Vagina (tissue), 2 donors: ENCODE measurements at places on chromosomes 4 and X.

- no peak for DNase-seq
Measured at GRCh38 chr4:66604192-66604591, 933.9 kb upstream of the EPHA5 start.

- no peak for DNase-seq
Measured at GRCh38 chrX:26871967-26872366, 591.2 kb downstream of the PPP4R3C start.

DNA sequence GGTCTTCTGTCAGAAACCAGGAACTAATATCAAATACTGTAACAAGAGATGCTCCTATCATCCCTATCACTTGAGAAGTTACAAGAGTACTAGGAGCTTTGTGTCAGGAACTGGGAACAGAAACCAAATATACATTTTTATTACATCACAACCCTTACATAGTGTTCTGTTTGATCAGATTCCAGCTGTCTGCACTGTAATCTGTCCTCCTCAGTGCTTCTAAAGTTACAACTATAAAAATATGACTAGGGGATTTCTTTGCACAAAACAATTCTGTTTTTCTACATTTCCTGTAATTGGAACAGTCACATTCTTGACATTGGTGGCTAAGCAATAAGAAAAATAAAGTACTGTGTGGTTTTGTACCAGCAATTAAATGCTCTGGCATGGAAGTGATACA is 686.0 kb downstream of the PDHA2 start:
- DNase-seq = no peak

DNA sequence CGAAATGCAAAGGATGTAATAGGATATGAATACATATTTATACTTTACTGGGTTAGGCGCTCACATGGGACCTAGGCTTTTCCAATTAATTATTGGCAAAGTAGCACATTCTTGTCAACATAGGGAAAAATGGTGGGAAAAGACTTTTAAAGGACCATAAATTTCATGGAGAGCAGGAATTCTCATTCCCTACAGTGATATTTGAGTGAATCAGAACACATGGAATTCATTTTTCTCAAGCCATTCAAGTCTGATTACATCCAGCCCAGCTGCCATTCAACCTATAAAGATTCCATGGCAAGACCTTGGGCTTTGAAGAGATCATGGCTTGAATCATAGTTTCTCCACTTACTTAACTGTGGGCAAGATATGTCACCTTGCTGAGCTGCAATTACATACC is 150.4 kb downstream of the SOWAHB start:
- DNase-seq = no peak

DNA sequence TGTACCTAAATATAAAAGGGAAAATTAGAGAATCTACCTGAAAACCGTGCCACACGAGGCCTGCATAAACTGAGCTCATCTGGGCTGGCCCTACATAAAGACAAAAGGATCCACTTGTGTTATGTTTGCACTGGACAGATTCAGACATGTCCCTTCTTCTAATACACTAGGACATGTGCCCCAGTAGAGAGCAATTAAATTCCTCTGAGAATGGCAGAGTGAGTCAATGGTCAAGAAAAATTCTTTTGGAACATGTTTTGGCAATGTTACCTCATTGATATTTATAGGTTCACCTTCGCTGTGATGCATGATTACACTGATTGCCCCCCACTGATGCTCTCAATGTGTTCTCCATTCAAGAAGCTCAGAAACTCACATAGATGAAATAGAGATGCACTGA is 95.2 kb downstream of the MANBA start:
- no peak for DNase-seq

DNA sequence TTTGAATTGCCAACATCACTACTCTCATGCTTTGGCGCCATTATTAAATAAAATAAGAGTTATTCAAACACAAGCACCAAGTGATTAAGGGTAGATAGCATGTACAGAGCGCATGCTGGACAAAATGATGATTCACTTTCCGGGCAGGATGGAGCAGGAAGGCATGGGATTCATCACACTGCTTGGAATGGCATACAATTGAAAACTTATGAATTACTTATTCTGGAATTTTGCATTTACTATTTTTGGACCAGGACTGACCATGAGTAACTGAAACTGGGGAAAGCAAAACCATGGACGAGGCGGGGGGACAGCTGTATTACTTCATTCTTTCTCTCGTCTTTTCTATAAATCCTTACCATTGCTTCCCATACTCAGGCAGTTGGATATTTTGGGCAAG is 28.5 kb upstream of the FGF5 start:
- no peak for DNase-seq

GRCh38 chr4:12734586-12734985 is 749.6 kb downstream of the RAB28 start:
- DNase-seq = no peak

DNA sequence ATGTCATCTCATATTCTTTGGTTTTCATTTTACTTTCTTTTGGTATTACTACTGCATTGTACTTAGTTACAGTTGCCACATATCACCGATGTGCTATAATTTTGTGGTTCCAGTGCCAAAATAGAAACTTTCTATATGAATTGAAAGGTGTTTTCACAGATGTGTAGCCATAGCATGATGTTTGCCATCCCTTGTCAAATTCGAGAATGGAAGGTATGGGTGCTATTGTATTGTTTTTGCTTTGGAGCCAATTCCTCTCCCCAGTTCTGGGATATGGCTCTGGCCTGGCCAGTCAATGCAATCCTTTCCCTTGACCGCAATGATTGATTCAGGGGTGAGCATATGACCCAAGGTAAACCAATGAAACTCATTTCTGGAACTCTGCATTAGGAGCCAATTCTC is 86.2 kb upstream of the RPS6KA3 start:
- no peak for DNase-seq

DNA sequence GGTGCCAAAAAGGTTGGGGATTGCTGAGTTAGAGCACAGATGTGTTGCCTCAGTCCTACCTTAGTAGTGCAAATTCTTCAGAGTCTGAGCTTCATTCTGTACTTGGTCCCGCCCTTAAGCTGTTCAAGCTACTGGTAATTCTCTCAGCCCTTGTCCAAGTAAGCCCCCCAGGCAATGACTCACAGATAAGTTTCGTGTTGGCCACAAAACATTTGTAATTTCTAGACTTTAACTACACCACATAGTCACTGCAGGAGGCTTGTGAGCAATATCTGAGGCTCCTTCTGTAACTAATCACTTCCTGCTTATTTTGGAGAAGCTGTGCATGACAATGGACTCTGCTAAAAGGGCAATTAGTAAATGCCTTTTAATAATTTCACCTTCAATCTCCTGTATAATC is 1420.5 kb downstream of the PCDH7 start:
- no peak for DNase-seq

DNA sequence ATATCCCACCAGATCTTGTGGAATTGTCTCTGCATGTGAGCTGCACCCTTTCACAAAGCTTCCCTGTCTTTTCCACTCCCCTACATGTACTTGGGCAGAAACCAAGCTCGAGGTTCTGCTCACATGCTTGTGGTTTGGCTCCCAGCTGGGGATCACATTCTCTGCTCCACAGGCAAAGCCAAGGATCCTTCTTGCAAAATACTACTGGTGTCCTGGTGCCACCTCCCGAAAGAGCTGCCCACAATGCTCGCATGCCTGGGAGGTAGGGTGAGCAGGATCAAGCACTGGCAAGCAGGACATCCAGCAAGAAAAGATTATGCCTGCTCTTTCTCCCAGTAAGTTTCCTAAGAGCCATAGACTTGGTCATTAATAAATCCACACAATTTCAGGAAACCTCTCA is 45.1 kb upstream of the PPARGC1A start:
- no peak for DNase-seq

DNA sequence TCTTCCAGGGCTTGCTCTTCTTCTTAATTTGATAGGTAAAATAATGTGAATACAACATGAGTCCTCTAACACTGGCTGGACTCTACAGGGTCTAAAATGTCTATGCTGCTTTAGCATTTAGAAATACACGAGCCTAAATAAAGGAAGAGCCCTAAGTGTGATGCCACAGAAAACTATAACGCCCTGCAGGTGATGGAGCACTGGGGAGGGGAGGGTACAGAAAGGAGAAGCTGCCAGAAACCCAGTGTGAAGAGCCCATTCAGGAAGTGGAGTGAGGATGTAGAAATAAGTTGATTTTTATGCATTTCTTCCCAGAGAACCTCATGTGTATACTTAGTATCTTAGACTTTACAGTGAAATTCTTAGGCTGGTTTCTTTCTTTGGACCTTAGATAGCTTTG is 83.4 kb downstream of the TNIP2 start:
- DNase-seq = no peak

GRCh38 chr4:124188595-124188994 is 523.9 kb downstream of the ANKRD50 start:
- DNase-seq = no peak

DNA sequence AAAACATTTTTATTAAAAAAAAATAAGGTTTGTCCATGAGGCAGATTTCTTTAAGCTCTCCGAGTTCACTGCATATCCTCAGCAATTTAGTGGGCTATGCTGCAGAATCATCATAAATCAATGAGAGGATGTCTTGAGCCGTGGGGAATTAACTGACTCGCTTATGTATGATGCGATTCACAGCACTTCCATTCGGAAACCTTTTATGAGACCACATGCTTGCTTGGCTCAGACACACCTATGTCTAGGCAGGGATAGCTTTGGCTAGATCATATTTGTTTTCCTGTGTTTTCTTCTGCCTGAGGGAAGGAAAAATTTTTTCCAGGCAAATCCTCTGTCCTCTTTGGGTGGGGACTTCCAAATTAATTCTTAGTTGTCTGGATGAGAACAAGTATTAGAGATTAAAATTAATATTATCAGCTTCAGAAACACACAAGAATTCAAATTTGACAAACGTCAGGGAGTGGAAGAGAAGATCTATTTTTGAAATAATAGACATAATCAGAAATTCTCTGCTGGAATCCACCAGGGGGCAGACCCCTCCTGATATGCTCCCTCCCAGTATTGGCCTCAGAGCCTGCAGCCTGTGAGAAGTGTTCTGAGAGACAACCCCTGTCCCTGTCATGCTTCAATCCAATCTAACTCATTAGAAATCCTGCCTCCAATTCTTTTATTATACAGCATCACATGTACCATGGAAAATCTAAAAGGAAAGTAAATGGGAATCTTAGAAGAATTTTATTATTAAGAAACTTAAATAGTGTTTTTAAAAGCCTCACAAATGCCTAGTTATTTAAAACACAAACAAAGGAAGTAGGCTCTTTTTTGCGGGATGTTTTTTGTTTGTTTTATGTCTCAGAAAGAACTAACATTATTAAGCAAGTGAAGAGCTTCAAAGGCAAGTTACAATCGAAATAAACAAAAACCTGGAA is 345.1 kb upstream of the TACR3 start:
- no peak for DNase-seq

DNA sequence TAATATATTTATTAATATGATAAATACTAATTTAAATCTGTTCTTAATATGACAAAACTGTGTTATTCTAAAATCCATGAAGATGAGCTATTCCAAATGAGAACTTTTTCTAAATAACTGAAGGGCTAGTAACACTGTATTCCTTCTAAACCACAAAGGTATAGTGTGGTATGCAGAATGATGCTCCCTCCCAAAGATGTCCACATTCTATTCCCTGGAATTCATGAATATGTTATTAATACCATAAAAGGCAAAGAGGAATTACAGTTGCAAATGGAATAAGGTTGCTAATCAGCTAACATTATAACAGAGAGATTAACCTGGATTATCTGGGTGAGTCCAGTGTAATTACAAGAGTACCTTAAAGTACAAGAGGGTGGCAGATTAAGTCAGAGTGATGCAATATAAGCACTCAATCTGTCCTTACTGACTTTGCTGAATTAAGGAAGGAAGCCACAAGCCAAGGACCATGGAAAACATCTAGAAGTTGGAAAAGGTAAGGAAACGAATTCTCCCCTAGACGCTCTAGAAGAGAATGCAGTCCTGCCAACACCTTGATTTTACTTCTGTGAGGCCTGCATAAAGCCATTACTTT is 20.7 kb upstream of the MAB21L2 start:
- no peak for DNase-seq

GRCh38 chr4:81509822-81510221 is 38.1 kb upstream of the RASGEF1B start:
- no peak for DNase-seq

GRCh38 chrX:119729408-119730201 is 28.8 kb upstream of the SOWAHD start:
- no peak for DNase-seq

DNA sequence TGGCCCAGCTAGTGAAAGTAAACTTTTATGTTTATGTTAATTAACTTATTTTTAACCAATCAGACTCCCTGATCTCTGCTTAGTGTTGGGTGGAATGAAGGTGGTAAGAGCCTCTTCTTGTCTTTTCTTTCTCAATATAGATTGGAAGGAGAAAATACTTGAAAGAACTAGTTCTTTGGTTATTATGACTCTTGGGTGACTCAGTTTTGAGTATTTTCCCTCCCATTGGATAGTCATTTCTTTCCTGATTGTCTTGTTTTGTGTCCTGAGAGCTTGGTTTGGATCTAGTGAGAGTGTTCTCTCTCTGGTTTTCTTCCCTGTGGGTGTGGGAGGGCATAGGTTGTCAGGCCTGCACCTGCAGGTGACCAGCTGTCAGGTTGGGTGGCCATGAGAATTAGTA is 172.0 kb upstream of the GLRA2 start:
- DNase-seq = no peak

GRCh38 chr4:108203377-108203776 is 34.6 kb upstream of the LEF1 start:
- no peak for DNase-seq

DNA sequence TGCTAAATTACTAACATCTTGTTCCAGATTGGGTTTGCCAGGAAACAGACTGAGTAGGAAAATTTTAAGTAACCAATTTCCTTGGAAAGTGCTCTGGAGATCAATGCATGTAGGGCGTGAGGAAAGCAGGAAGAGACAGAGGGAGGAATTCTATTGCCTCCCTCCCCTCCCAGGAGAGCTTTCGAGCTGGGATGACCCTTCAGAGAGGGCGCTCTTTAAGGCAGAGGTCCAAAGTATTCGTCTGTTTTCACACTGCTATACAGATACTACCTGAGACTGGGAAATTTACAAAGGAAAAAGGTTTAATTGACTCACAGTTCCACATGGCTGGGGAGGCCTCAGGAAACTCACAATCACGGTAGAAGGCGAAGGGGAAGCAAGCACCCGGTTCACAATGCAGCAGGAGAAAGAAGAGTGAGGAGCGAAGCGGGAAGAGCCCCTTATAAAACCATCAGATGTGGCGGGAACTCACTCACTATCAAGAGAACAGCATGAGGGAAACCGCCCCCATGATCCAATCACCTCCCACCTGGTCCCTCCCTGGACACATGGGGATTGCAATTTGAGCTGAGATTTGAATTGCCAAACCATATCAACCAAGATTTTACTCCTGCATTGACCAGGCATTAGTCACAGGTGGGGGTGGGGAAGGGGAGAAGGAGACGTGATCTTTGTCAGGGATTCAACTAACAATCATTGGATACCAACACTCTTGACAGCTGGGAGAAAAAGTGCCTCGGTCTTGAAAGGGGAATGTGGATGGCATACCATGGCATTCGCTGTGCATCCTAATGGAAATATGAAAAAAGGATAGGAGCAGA is 63.8 kb downstream of the SLITRK2 start:
- DNase-seq = no peak

DNA sequence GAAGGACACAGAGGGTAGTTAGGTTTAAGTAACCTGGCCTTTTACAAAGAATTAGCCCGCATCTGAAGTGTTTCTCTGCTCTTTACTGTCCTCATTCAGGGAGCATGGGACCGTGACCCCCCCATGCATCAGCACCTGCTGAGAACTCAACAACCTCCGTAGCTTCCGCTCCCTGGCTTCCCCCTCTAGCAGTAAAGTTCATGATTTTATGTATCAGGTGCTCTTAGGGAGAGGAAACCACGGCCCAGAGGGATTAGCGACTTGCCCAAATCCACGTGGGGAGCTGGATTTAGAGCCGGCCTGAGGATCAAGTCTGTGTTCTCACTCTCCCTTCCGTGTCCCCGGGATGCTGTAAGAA is 284.6 kb upstream of the GATB start:
- no peak for DNase-seq

- no peak for DNase-seq
Measured at GRCh38 chr4:189255636-189256035, 685.0 kb upstream of the FRG1 start.
